ENCODE measurements at places on chromosomes 2 and 18. TPM values are rescaled to one million over a fixed set of nuclear protein-coding genes. Genes with fewer than 3 reads are reported as not detected.

The ZC3H6 gene
- 1.2 TPM for total RNA-seq

- peak; percentile 79 for DNase-seq
Observed at GRCh38 chr2:105328281-105329196, 996 bp downstream of the TGFBRAP1 start.

- no peak for DNase-seq
Observed at GRCh38 chr2:150462770-150463169, 24.7 kb downstream of the RND3 start.

DNA sequence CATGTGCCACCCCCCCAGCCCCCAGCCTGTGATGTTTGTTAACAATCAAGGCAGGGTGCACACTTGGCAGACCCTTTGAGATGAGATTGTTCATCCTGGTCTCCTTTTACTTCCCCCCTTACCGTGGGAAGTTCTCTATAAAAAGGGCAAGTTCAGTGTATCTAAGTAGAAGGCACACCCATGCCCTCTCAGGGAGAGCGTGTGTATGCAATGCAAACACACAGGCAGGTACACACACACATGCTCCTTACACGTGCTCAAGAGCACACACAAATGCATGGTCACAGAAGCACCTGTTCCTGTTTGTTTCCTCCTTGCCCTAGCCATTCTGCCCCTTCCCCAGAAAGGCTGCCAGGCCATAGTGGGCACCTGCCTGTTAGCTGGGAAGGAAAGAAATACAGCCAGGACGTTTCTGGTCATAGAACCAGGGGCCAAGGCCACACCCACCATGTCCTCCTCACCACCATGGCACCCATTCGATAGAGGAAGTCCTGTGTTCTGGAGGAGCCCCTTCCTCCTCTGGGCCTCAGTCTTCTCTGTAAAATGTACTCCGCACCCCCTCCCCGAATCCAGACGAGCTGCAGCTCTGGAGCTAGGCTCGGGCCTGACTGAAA lies 3.1 kb downstream of the ATOH8 start:
- no peak for DNase-seq

DNA sequence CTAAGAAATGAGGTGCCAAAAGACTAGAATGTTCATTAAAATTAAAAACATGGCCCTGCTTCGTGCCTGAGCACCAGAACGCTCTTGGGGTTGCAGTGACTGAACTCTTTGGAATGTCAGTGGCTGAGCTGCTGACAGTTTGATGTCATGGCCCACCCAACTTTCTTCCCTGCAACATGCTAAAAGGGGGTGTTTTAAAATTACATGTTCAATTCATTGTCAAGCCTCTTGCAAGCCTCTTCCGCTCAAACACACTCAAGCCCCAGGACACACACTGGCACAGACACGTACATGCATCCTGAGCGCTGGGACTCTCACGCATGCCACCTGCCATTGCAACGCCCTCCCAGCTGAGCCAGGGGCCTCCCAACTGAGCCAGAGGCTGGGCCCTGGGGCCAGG lies 12.6 kb downstream of the RUFY4 start:
- DNase-seq, result no peak

- DNase-seq, result no peak
Observed at GRCh38 chr2:234792621-234793022, 159.2 kb upstream of the SH3BP4 start.

DNA sequence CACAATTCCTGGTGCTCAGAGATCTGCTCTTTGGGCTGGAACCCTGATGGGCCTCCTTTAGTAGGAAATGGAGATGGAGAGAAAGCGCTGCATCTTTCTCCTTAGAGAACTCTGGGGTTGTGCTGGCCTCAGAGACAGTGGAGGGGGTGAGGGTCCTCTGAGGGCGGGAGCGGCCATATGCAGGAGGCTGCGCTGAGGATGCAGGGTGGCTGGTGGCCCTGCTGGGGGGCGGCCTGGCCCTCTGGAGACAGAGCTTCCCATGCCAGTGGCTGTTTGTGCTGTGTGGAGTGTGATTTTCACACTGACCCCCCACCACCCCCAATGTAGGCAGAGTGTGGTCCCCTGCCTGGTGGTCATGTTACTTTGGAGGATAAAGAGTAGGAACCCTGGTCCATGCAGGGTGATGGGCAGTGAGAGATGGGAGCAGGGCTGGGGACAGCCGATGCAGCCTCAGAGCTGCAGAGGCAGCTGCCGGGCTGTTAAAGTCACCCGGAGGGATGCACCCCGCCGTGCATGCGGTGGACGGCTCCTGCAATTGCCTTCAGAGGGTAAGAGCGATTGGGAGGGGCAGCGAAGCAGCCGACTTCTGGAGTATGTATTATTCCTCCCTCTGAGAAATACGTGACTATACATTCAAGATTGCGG lies 194.6 kb downstream of the FAM210A start:
- DNase-seq, result no peak

The MSTN gene
- not detected for total RNA-seq

All from lung microvascular endothelial cell (primary cell).